ENCODE measurements at places on chromosomes 12 and 14.

- DNase-seq, result no peak
Measured at GRCh38 chr12:53123578-53124351, 20.5 kb downstream of the SOAT2 start.

- peak; percentile 69 for DNase-seq
Measured at GRCh38 chr14:73741876-73742519, 27.8 kb upstream of the PNMA1 start.

- no peak for DNase-seq
Measured at GRCh38 chr14:54640506-54640905, 73.6 kb downstream of the SAMD4A start.

DNA sequence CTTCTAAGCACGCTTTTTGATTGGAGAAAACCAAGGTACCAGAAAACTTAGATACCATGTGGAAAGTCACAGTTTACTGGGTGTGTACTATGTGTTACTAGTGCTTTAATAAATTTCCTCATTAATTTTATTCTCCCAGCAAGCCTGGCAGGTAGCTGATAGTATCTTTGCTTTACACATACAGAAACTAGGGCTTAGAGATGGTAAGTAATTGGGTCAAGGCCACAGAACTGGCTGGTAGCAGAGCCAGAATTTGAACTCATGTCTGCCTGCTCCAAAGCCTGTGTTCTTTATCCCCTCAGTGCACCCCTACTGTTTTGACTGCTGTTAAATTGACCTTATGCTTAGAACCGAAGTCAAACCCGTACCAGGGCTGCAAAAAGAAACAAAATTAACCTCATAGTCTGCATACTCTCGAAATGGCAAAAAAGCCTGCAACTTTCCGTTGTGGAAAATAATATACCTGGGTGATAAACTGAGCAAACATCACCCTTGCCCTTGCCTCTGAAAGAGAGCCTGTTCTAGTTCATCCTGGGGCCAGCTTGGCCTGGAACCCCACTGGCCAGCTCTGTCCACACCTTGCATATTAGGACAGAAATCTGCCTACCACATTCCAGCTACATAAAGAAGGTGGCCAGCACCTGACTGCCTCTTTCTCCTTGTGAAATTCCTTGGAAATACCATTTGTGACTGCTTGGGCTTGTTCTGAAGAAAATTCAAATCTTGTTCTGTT lies 118.9 kb downstream of the ETV6 start:
- no peak for DNase-seq

- no peak for DNase-seq
Measured at GRCh38 chr12:131869871-131870418, 24.5 kb upstream of the ULK1 start.
